ENCODE measurements at places on chromosomes 3 and 15.

GRCh38 chr3:134406331-134407238 lies 32.3 kb upstream of the AMOTL2 start:
- peak; percentile 74 for DNase-seq

DNA sequence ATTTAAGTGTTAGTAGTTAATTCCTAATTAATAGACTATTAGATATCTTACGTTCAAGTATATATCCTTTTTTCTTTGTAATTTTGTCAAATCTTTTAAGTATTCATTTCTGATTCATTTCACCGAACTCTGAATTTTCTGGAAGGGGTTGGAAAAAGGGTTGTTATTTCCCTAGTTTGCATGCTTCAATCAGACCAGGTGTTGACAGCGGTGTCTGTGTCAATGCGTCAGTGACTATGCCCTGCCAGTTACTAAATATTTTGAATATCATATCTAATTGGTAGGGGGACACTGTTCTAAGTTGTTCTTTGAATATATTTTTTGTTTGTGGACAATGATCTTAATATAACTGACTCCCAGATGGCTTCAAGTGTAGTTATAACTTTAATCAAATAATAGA lies 62.7 kb upstream of the TNFSF10 start:
- no peak for DNase-seq

GRCh38 chr3:117880638-117881037 lies 1154.0 kb downstream of the IGSF11 start:
- DNase-seq, result no peak

- DNase-seq, result no peak
Observed at GRCh38 chr3:49619649-49620048, 54.5 kb upstream of the APEH start.

- DNase-seq, result no peak
Observed at GRCh38 chr3:96027718-96028117, 786.7 kb upstream of the EPHA6 start.
